ENCODE measurements at places on chromosomes 3 and 15. TPM values are rescaled to one million over a fixed set of nuclear protein-coding genes. Genes with fewer than 3 reads are reported as not detected.

Gene SLC2A2
- not detected for total RNA-seq

Gene PARP3
- 13.4 TPM for total RNA-seq

GRCh38 chr3:13111173-13111872, 38.1 kb upstream of the IQSEC1 start:
- H3K4me3 ChIP-seq = no peak overlapping the region
- no peaks in the 10 kb centered on the region for H3K36me3 ChIP-seq
- H3K4me1 ChIP-seq = peaks cover 3% of the 10 kb centered on the region
- DNase-seq = no peak

DNA sequence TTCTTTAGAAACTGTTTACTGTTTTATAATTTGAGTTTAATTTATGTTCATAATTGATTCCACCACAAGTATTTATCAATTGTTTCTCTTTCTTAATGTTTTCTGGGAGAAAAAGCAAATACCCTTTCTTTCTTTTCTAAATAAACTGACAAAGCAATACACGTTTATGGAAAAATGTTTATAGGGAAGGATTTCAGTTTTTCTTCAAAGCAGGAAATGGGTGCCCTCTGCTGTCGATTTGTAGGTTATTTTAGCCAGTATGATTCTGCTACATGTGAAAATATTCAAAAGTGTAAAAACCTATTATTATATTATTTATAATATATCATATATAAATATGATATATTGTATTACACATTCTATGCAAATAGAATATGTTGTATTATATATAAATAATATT, 921.0 kb upstream of the ROBO1 start:
- H3K27ac ChIP-seq = no peak overlapping the region
- H3K4me1 ChIP-seq = no peaks in the 10 kb centered on the region
- H3K36me3 ChIP-seq = no peaks in the 10 kb centered on the region

DNA sequence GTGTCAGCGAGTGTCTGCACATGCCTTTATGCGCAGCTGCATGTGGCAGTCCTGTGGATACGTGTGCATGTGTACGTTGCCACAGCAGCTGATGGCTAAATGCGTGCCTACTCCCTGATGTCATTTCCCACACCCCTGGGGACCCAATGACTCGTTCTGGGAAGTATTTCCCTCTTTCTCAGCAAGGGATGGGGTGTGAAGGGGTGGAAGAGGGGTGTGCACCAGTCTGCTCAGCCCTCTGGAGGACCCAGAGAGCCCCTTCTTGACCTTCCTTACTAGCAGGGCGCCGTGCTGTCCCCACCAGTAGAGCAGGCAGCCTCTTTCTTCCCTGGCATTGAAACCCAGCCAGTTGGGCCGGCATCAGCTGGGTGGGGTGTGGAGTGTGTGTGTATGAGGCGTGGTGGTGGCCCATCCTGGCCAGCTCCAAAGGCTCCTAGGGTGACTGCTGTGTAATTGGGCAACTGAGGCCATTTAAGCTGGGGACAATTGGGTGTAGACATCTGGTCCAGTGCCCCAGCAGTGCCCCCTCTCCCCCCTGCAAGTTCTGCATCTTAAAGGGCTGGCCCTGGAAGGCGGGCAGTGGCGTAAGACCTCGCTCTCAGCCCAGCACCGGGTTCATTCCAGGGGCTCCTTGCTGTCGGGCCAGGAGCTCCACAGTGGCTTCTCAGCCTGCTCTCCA, 19.2 kb downstream of the SNX33 start:
- H3K4me1 ChIP-seq = peaks cover 45% of the 10 kb centered on the region
- peak; percentile 91 for DNase-seq
- no peaks in the 10 kb centered on the region for H3K27me3 ChIP-seq
- peak overlapping the region; percentile 100 for H3K27ac ChIP-seq
- no peaks in the 10 kb centered on the region for H3K36me3 ChIP-seq
- H3K4me3 ChIP-seq = no peak overlapping the region

Gene MKRN3
- not detected for total RNA-seq

GRCh38 chr3:66502245-66502874, 1.5 kb upstream of the LRIG1 start:
- no peak overlapping the region for H3K27ac ChIP-seq
- H3K4me3 ChIP-seq = peak overlapping the region; percentile 23
- DNase-seq = no peak
- peaks cover 45% of the 10 kb centered on the region for H3K4me1 ChIP-seq
- no peaks in the 10 kb centered on the region for H3K27me3 ChIP-seq

All from osteocyte (in vitro differentiated cells).